ENCODE measurements at places on chromosomes 4 and X.
A peak's percentile ranks its signal among the peaks of the same experiment; 100 is the strongest.

DNA sequence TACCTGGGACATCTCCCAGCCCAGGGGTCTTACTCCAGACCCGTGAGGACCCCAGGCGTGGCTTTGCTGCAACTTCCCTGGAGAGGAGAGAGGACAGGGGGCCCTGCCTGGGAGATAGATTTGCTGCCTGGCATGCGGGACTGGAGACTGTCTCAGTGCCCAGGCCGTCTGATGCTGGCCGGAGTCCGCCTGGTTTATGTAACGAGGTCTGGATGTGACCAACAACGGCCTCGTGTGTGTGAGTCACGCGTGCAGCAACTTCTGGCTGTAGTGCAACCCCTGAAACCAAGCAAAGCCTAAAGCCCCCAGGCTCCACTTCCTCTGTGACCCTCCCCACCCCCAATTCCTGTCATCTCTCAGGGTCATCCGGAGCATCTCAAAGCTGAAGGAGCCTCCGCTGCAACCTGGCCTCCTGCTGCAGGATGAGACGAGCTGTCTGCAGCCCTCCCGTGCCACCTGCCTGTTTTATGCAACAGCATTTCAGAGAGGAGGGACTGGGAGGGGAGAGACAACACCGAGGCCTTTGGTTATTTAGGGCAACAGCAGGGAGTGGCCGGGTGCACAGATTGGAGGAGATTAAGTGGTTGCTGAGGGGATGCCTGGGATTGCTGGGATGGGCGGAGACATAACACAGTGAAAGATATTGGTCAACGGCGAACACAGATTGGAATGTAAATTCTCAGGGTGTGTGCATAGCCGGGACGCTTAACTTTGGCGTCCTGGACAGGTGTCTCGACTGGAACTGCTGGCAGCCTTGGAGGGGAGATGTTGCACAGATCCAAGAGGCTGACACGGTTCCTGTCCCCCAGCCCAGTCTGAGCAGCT is 16.0 kb downstream of the XG start:
- DNase-seq = no peak

- peak; percentile 59 for DNase-seq
Measured at GRCh38 chr4:165378745-165379677, at the start of gene CPE. TSS of gene CPE (plus strand) at chr4:165379008. CDS start at chr4:165379222, 214 bp downstream.

DNA sequence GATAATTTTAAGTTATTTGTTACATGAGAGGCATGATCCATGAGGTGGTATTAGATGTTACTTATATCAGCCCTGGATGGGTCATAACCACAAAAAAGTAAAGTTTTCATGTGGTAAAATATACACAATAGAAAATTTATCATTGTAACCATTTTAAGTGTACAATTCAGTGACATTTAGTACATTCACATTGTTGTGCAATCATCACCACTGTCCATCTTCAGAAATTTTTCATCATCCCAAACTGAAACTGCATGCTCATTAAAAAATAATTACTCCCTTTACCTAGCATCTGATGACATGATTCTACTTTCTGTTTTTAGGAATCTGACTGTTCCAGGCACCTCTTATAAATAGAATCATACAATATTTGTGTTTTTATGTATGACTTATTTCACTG is 11.2 kb downstream of the GK2 start:
- DNase-seq = no peak

DNA sequence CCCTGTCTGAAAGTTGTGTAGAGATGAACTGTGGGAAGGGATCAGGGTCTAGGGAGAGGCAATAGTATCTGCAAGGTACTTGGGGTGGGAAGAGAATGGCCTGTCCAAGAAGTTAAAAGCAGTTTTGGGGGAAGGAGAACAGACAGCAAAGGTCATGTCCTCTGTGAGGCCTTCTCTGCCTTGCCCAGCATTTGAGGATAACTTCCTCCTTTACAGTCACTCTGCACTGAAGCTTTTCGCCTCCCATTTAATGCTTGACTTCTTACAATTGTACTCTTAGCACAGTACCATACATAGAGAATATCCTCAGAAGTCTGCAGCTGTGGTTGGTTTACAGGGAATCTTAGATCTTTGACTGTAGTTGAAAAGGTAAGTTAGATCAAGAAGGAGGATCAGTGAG is 121.8 kb upstream of the AP1S2 start:
- DNase-seq = no peak

DNA sequence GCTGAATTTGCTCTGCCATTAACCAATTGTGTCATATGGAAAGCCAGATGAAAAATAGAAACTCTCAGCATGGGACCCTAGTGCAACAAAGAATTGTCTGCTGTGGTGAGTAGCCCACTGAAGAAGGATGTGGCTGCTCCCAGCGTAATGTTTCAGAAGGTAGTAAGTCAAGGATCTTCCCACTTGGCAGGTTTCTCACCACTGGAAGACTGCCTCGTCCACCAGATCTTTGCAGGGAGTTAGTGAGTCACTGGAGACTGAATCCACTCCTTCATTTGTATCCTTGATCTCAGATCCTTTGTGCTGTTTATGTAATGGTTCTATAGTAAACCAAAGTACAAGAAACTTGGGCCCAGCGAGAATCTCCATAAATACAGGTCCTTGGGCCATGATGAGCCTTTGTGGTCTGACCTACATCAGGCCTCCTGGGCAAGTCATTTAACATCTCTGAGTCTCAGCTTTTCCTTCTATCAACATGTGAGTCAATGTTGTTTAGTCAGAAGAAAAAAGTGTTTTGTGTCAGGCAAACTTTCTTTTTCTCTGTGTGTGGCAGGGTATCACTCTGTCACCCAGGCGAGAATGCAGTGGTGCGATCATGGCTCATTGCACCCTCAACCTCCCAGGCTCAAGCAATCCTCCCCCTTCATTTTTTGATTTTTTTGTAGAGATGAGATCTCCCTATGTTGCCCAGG is 78.0 kb upstream of the CCDC160 start:
- no peak for DNase-seq

- no peak for DNase-seq
Measured at GRCh38 chrX:87571964-87572363, 54.4 kb downstream of the KLHL4 start.

DNA sequence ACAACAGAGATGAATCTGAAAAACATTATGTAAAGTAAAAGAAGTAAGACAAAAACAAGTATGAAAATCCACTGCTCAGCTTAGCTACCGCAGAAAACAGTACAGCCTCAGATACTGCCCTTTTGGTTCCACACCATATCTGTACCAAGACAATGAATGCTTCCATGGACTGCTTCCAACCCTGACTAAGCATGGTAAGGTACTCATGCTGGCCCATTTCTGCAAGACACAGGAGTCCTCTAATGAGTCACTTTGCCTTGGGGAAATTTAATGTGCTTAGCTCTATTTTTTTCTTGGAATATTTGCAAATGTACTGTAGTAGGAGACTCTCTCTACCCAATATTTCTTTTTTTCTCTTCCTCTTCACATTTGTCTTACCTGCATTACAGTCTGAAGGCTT is 931.7 kb upstream of the HS3ST1 start:
- no peak for DNase-seq

DNA sequence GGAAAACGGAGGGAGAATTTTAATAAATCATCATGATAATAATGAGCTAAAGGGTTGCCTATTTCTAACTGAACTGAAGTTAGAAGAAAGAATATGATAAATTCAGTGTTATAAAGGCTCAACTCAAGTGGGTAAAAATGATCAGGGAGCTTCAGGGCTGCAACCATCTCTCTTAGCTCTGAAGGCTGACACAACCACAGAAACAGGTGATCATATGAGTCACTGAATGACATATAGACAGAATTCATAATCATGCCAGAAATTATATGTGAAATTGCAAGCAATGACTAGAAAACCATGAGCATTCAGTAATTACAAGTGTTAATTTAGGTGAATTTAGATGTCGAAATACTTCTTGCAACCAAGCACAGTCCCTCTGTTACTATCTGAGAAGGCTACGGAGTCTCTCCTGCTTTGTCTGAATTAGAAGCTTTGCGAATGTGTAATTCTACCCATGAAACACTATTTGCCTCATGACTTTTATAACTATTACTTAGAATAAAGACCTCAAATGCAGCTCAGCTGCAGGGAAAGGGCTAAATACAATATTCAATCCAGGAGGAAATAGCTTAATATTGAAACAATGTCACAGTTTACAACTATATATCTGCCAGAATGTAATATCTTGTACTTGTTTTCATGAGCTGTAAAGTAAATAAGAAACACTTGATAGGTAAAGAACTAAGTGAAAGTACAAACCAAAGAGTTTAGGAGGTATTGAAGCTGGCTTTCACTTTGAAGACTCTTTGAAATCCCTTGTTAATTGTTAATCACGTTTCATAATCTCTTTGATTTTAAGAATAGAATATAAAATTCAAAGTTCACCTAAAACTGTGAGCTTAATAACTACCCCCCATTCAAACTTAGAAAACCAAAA is 1972.6 kb downstream of the ARAP2 start:
- no peak for DNase-seq

- no peak for DNase-seq
Measured at GRCh38 chr4:173119818-173120217, 48.8 kb upstream of the GALNT7 start.

- no peak for DNase-seq
Measured at GRCh38 chr4:25184056-25184455, 23.8 kb upstream of the SEPSECS start.

GRCh38 chr4:57129477-57129876 is 19.3 kb upstream of the IGFBP7 start:
- no peak for DNase-seq

GRCh38 chr4:9811806-9812205 is 30.4 kb downstream of the DRD5 start:
- DNase-seq = no peak

DNA sequence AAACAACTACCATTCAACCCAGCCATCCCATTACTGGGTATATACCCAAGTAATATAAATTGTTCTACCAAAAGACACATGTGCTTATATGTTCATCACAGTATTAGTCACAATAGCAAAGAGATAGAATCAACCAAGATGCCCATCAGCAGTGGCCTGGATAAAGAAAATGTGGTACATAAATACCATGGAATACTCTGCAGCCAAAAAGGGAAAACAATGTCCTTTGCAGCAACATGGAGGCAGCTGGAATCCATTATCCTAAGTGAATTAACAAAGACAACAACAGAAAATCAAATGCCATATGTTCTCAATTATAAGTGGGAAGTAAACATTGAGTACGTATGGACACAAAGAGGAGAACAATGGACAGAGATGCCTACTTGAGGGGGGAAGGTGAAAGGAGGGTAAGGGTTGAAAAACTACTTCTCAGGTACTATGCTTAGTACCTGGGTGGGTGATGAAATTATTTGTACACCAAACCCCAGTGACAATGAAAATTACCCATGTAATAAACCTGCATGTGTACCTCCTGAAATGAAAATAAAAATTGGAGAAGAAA is 632.1 kb upstream of the AADAT start:
- no peak for DNase-seq

GRCh38 chr4:154643493-154643892 is 31.0 kb upstream of the FGG start:
- DNase-seq = no peak

DNA sequence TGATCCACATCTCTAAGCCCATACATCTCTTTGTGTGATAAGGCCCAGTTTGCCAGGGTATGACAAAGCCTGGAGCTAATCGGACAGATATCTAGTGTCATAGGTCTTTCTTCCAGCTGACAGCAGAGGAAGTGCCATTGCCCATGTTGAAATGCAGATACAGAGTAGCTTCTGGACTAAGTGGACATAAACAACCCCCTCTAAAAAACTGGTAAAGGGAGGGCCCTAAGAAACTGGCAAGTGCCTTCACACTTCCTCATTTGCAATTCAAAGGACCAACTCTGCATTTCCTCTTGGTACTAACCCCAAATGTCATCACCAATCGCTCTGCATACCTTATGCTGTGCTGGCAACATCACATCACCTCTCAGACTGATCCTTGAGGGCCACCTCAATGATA is 20.8 kb downstream of the ARHGEF6 start:
- no peak for DNase-seq
